ENCODE measurements at places on chromosomes 13 and 19.

DNA sequence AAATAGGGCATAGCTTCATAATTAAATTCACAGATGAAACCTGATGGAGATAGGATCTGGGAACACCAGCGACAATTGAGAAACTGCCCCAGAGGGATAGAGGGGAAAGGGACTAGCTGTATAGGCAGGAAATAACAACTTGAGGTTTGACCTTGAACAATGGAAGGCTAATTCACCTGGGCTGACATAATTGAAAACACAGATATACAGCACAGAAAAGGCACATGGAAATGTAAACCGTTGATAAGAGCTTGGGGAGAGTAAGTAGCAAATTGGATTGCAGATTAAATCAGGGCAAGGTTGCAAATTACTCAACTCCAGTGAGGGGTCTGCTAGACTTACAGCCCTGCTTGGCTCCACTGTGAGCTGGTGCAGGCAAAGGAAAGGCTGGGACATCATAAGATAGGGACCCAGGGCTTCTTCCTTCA, 246.7 kb downstream of the DLEU7 start:
- no peak for DNase-seq

GRCh38 chr19:32318884-32319520, 26.4 kb upstream of the ZNF507 start:
- DNase-seq, result no peak

DNA sequence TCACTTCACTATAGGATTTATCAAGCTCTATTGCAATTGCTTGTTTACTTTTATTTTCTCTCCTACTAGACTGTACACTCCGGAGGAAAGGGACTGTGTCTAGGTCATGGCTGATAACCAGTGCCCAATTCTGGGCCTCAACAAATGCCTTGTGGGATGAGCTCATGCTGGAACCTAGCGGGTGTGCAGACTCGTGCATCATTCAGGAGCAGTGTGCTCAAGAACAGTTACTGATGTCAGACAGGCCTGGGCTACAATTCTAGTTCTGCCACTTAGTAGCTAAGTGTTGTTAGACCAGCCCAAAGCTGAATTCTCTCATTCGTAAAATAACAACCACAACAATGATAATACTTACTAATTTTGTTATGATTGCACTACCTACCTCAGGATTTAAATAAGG, 95.4 kb downstream of the CYSLTR2 start:
- DNase-seq, result no peak

DNA sequence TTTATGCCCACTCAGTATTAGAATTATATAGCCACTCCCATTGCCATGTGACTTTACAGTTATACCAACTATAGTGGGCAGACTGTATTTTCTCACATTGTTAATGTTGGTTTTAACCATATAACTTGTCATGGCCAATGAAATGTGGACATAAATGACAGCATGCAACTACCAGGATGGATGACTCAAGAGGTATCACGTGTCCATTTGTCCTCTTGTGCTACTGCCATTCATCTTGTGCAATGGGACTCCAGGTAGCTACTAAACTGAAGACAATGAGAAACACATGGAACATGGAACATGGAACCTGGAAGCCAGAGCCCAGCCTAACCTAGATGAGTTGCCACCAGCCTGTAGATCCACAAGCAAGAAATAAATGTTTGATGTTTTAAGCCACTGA, 242.7 kb upstream of the IPO5 start:
- DNase-seq, result no peak

All from ascending aorta (tissue), 2 donors.